ENCODE measurements at places on chromosomes 16 and 17.
A peak's percentile ranks its signal among the peaks of the same experiment; 100 is the strongest.

DNA sequence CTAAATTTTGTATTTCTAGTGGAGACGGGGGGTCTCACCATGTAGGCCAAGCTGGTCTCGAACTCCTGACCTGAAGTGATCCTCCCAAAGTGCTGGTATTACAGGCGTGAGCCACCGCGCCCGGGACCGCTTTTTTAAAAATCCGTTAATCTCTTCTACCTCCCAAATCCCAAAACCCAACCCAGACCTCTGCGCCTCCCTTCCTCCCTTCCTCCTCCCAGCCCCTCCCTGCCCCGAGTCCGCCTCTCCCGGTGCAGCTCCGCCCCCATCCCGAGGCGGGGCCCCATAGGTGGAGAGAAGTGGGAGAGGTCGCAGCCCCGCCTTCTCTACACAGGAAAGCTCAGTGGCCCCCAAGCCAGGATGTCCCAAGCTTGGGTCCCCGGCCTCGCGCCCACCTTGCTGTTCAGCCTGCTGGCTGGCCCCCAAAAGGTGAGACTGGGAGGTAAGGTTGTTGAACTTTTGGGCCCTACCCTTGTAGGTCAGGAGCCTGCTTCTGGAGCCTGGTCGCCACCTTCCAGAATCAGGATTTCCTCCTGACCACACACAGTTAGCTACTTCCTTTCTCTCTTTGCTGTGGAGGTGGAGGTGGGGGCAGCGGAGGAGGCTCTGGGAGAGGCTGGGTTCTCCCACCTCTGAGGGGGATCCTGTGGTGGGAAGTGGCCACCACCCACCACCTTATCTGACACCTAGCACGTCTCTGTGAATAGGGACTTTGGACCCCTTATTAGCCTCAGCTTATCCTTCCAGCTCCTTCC is at the start of gene TMEM92:
Gene TMEM92, plus strand, starts transcription at position 325 of the 755 bp plus-strand sequence. Its CDS starts 36 bp downstream, at position 361.
- DNase-seq = peak; percentile 30

- DNase-seq = no peak
These were observed at the start of gene GRIN2A for GRCh38 chr16:10182222-10183053. Gene GRIN2A (minus strand): TSS chr16:10182428. CDS start chr16:10180411, 2,017 bp downstream.

DNA sequence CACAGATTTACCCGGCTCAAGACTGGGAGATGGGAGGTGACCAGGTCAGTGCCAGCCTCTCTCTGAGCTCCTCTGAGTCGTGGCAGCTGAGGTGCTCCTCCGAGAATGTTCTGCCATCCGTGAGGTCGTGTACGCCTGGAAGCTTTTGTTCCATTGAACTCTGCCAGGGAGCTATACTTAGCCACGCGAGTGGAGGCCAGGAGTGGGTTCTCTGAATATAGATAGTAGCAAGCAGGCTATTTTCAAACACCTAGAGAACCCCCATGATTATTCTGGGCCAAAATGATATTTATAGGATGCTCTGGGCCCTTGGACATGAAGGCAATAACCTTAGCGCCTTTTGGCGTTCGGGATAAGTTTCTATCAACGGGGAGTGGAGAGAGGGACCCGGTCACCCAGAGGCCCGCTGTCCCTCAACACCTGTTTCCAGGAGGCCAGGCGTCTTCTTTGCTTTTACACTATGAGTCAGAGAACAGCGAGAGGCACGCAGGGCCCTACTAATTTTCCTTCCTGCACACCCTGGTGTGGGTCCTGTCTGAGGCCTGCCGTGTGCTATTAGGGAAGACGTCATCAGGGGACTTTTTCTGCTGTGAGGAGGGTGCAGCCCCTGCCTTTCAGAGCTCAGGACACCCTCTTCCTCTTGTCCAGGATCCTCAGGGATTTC is 11.0 kb upstream of the MVD start:
- no peak for DNase-seq

- DNase-seq = no peak
These were observed 17.1 kb downstream of the FOXJ1 start for GRCh38 chr17:76123749-76124581.

- DNase-seq = peak; percentile 22
These were observed 47.9 kb downstream of the SETD6 start for GRCh38 chr16:58563235-58563634.

GRCh38 chr17:81589612-81590011 is 37.5 kb upstream of the FAAP100 start:
- no peak for DNase-seq

DNA sequence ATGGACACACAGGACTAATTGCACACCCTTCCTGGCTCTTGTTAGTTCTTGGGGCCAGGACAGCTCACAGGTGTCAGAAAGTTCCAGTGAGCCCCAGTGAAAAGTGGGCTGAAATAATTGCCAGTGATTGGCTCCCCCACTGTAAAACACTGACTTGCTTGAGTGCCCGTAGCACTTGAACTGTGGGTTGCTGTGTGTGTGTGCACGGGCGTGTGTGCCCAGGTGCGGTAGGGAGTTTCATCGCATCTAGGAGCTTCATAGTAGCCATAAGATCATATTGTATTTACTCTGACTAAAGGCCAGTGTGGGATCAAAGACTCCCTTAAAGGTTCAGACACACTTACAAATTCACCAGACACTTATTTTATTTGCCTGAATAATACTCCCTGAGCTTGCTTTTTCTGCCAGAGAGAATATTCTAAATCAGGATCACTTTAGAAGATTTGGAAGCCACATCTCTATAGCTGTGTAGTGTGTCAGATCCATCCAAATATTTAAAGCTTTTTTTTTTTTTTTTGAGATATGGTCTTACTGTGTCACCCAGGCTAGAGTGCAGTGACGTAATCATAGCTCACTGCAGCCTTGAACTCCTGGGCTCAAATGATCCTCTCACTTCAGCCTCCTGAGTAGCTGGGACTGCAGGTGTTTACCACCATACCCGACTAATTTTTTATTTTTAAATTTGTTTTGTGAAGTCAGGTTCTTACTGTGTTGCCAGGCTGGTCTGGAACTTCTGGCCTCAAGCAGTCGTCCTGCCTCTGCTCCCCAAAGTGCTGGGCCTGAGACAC is 11.4 kb downstream of the UNK start:
- no peak for DNase-seq
